ELF-1 (cell line): ENCODE measurements at places on chromosomes 7 and 10.

GRCh38 chr7:6559896-6560295 is 8.6 kb upstream of the GRID2IP start:
- no peak for DNase-seq

GRCh38 chr7:94529516-94529915 is 19.9 kb downstream of the CASD1 start:
- no peak for DNase-seq

GRCh38 chr7:118250860-118251494 is 26.5 kb downstream of the ANKRD7 start:
- no peak for DNase-seq

DNA sequence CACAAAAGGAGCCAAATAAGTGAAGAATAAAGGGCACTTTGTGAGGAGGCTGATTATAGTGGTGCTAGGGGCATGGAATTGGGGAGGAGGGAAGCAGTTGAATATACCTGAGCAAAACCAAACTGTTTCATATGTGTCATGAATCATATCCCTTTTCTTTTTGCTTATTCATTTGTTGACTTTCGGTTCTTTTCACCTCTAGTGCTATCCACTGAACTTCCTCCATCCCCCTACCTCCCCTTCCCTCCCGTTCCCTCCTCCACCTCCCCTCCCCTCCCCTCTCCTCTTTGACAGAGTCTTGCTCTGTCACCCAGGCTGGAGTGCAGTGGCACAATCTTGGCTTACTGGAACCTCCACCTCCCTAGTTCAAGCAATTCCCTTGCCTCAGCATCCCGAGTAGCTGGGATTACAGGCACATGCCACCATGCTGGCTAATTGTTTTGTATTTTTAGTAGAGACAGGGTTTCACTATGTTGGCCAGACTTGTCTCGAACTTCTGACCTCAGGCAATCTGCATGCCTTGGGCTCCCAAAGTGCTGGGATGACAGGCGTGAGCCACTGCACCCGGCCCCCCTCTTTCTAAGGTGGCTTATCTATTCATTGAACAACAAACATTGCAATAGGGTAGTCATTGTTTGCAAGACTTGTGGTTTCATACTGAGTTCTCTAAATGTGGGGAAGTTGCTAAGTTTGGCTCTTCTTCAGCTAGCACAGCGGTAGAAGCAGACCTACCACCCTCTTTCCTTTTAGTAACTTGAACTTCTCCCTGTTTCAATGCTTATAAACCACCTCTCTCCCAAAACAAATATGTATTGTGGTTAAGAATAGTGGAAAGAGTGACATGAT is 150.4 kb upstream of the PRPS1L1 start:
- no peak for DNase-seq

DNA sequence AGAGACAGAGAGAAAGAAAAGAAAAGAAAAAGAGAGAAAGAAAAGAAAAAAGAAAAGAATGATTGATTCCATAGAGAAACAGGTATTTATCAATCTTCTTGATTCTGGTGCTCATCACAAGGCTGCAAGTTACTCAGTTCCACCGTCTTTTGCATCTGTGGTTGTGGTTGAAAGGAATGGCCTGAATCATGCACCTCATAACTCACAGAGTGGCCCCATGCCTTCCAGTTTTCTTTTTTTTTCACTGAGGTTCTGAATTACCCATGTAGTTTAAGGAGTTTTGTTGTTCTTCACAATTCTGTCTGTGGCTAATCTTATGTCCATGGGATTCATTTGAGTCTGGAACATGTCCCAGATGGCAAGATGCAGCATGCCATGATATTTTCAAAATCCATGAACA is 156.0 kb downstream of the ZNF33B start:
- DNase-seq = no peak

DNA sequence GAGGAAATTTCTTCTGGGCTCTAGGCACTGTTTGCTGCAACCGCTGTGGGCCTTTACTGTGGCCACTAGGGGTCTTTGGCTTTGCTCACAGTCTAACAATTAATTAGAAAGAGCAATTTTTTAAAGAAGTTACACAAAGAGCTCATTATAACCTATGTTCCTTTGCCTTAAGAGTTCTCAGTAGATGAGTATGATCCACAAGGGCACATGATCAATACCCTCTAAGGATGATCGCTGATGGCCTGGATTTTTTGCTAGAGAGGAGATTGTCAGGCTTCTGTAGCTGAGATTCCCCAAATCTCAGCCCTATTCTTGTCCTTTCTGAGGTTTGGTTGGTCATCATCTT is 80.8 kb upstream of the RHOBTB1 start:
- DNase-seq = peak; percentile 12

DNA sequence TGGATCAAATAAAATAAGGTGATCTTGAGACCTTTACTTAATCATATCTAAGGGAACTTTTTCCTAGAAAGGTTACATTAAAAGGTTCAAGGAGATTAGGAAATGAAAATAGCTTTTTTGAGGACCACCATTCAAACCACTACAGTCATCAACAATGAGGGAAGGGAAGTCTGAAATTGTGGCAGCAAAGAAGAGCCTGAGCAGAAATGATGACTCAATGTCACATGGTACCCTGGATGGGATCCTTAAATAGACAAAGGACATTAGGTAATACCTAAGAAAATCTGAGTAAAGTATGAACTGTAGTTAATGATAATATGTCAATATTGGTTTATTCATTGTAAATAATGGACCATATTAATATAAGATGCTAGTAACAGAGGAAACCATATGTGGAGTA is 236.0 kb downstream of the SEMA3D start:
- DNase-seq = no peak

DNA sequence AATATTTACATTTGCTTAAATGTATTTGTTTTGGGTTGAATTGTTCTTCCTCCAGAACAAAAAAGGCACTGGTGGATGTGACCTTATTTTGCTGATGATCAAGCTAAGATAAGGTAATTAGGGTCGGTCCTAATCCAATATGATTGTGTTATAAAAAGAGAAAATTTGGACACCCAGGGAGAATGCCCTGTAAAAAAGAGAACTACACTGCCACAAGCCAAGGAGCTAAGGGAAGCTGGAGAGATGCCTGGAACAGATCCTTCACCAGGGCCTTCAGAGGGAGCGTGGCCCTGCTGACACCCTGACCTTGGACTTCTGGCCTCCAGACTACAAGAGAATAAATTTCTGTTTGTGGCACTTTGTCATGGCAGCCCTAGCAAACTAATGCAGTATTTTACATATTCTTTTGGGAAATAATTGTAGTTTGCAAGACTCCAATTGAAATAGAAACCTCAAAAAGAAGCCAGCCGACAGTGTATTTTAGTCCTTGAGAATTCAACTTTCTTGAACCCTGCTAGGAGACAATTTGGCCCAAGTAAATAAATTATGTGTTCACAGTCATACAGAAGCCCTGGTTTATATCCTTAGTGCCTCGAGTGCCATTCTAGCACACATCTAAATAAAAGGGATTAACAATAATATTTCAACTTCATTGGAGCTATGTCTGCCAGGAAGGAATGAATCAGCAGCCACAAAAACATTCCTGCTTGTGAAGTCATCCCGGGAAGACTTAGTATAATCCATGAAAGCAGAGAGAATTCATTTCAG is 164.6 kb downstream of the PKD1L1 start:
- DNase-seq = no peak

DNA sequence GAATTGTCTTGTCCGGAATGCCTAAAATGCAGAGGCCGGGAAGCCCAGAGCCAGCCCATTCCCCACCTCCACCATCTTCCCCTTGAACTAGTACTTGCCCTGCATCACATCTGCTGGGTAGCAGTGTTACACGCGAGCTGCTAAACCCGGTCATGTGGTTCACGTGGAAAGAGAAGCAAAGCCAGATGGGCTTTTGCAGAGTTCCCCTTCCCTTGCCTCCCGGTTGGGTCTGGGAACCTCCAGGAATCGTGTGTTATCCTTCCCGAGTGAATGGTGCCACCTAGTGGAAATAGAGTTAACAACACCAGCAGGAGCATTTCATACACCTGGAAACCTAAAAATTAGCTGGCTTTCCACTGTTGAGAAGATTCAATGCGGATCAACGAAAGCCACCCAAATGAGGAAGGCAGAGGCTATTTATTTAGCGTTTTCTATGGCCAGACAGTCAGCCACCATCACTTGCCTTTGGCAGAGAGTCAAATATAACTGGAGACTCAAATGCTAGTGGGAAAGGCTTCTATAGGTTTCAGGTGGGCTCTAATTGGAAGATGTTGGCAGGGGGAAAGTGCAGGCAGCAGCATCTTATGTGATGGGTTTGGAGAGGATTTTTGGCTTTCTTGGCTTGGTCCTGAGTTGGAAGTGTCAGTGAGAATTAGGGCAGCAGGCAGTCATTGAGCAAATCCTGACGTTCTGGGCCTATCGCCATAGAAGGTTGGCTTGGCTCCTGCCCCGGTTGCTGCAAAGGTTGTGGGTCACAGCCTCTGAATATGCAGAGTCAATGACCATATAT is 12.9 kb upstream of the DENND2A start:
- peak; percentile 76 for DNase-seq

GRCh38 chr10:94358480-94358879 is 4.3 kb downstream of the NOC3L start:
- peak; percentile 34 for DNase-seq

DNA sequence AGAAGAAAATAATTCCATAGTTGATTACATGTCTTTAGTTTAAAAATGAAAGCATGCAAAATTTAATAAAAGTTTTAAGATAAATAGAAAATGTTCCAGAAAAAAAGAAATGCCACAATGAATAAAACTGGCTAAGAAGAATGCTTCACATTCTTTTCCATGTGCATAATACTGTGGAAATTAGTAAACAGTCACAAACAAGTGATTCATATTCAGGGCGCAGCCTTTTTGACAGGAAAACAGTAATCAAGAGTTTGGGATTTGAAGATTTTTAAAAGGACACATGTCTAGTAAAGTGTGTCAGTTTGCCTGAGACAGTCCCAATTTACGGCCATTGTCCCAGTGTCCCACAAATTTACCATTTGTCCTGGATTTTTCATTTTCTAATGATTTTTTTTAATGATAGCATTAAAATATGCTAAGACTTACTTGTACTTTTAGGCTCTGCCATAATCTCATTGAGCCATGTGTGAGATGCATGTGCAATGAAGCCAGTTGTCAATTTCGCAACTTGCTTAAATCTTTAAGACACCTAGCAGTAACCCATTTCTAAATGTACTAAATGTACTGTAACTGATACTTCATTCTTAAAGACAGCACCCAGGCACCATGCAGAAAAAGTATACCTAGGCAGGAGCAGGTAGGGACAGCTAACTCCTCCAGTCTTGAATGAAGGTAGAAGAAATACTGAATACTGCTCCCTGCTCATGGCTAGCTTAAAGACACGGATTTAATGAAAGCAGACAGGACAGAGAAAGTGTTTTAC is 46.9 kb downstream of the ZNF438 start:
- DNase-seq = no peak

DNA sequence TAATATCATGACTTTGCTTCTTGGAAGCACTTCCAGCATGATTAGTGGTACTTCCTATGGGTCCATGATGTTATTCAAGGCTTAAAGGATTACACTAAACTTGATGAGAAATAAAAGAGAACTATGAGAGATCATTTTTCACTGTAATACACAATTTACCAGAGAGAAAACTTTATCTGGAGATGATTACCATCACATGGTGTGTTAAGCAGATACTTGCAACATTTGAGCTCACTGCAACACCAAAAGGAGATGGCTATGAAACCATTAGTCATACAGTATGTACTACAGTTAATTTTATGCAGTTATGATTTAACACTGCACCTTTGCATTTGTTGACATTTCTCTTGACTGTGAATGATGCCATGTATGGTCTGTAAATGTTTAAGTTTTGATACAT is 311.3 kb upstream of the AOAH start:
- no peak for DNase-seq

DNA sequence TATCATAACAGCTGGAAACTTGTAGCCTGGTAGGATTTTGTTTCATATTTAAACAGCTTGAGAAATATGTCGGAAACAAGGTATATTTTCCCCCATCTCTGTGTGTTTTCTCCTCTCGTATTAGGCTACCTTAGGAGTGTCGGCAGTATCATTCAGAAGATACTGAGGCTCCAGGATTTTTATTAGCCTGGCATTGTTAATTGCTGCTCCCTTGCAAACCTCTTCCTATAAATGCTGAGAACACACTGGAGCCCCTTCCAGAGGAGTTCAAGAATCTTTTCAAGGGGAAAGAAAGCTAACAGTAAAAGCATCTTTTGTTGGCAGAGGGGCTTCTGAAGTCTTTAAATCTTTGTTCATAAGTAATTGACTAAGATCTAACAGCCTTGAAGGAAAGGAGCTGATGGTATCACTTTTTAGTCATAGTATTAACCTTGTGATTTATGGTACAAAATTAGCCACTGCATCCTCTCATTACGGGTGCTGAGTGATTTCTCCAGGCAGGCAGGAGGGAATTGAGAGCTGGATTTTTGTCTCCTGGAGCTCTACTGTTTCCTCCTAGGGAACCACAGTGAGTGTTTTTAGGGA is 998.7 kb downstream of the LRMDA start:
- DNase-seq = no peak

- no peak for DNase-seq
Observed at GRCh38 chr10:32360241-32360640, 13.3 kb upstream of the EPC1 start.

GRCh38 chr7:2230226-2230625 is 2.5 kb downstream of the MAD1L1 start:
- DNase-seq = no peak

- DNase-seq = peak; percentile 40
Observed at GRCh38 chr7:112708236-112708635, 82.0 kb downstream of the TMEM168 start.

DNA sequence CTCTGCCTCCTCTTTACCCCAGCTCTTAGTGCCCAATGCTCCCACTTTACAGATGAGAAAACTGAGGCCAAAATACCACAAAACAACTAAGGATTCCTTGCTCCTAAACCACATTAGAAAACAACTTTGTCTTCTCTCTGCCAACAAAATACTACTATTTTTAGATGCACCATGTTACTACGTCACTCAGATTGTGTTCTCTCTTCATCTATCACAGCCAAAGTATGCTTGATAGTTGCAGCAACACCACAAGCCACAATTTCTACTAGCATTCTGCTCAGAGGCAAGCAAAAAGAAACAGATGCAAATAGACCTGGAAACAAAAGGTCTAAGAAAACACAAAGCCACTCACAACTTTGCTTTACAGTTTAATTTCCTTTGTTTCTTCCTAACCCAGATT is 3.3 kb upstream of the PDE1C start:
- no peak for DNase-seq

DNA sequence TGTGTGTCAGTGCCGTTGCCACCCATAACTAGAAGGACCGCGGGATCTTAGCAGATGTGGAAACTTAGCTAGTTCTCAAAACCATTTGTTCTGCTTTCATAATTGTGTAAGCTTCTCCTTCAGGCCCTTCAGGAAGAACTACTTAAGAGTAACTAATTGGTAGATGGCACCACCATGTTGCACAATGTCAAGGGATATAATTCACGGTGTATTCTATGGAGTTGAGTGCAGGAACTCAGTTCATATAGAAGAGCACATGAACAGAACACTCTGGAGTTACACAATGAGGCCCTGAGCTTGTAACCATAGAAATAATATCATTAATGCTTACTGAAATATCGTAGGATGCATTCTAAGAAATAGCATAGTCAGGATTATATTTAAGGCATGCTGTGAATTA is 126.5 kb upstream of the GAD2 start:
- no peak for DNase-seq
